A549 treated with RU486 at 1 μM for 4 hours (cell line): ENCODE measurements at places on chromosomes 2 and 18. TPM values are rescaled to one million over a fixed set of nuclear protein-coding genes. Genes with fewer than 3 reads are reported as not detected.

The C2orf80 gene
- total RNA-seq = not detected in 5 replicates

The LINC00305 gene
- total RNA-seq = not detected in 5 replicates

The TUBA3E gene
- not detected in 5 replicates for total RNA-seq

The BUB1 gene
- 32.4 to 48.9 TPM (median 45.5 TPM) in 5 replicates for total RNA-seq

The TTR gene
- total RNA-seq = 1.8 TPM in 1 of 5 replicates, not detected in the others

The IL36B gene
- total RNA-seq = not detected in 5 replicates

The PSD4 gene
- total RNA-seq = 8.2 to 12.1 TPM (median 10.6 TPM) in 5 replicates

The MAP3K19 gene
- total RNA-seq = not detected in 5 replicates
